ENCODE measurements at places on chromosomes 5 and 9. TPM values are rescaled to one million over a fixed set of nuclear protein-coding genes. Genes with fewer than 3 reads are reported as not detected.
A peak's percentile ranks its signal among the peaks of the same experiment; 100 is the strongest.

Gene HAUS6
- 12.9 TPM for polyA plus RNA-seq

Gene LMBRD2
- 11.5 TPM for polyA plus RNA-seq

Gene PTGES
- 5.5 TPM for polyA plus RNA-seq

Gene OR1N2
- polyA plus RNA-seq, result not detected

Gene GFI1B
- 1.6 TPM for polyA plus RNA-seq

Gene SHB
- polyA plus RNA-seq, result 18.9 TPM

Gene IRX2
- 69.5 TPM for polyA plus RNA-seq

Gene CHSY3
- polyA plus RNA-seq, result 5.2 TPM

Gene ISCA1
- 39.1 TPM for polyA plus RNA-seq

DNA sequence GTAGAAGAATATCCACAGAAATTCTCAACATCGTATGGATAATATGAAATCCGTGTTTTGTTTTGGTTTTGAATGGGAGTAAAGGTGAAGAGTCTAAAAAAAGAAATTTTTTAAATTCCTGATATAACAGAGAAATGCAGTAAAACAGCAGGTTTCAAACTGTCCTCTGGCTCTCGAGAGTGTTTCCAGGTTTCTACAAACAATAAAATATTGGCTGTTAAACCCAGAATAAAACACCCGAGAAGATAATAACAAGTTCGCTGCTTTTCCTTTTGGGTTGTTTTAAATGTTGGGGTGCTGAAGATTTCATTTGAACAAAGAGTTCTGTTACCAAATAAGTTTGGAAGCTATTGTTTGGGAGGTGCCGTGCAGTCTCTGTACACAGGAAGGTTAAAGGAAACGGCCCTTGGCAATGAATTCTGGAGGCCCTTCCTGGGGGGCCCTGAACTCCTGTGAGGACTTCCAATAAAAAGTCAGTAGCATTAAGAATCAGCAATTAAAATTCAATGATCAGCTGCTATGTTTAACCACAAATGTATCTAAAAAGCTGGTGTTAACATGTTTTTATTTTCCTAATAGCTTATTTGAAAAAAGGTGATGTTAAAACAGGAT is 215.8 kb downstream of the TSSK1B start:
- no peak for DNase-seq

GRCh38 chr5:116778032-116778431 is 203.4 kb upstream of the SEMA6A start:
- DNase-seq, result peak; percentile 49

GRCh38 chr5:138138949-138139780 is at the start of gene NME5:
TSS of gene NME5 (minus strand) at chr5:138139428. CDS start at chr5:138138780, 648 bp downstream.
- peak; percentile 46 for DNase-seq

DNA sequence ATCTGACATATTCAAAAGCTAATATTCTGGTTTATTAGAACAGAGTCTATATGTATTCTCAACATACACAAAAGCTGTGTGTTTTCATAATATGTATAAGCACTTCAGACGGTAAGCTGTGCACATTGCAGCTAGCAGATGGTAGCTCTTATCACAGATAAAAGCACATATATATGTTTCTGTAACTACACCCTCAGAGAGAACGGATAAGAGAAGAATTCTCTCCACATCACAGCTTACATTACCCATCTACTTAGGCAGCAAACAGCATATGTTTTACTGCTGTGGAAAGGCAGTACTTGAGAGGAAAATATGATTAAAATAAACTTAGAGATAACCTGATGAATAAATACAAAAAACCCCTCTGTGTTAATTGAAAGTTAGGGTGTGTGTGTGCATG is 450.9 kb upstream of the ZNF608 start:
- DNase-seq, result no peak

DNA sequence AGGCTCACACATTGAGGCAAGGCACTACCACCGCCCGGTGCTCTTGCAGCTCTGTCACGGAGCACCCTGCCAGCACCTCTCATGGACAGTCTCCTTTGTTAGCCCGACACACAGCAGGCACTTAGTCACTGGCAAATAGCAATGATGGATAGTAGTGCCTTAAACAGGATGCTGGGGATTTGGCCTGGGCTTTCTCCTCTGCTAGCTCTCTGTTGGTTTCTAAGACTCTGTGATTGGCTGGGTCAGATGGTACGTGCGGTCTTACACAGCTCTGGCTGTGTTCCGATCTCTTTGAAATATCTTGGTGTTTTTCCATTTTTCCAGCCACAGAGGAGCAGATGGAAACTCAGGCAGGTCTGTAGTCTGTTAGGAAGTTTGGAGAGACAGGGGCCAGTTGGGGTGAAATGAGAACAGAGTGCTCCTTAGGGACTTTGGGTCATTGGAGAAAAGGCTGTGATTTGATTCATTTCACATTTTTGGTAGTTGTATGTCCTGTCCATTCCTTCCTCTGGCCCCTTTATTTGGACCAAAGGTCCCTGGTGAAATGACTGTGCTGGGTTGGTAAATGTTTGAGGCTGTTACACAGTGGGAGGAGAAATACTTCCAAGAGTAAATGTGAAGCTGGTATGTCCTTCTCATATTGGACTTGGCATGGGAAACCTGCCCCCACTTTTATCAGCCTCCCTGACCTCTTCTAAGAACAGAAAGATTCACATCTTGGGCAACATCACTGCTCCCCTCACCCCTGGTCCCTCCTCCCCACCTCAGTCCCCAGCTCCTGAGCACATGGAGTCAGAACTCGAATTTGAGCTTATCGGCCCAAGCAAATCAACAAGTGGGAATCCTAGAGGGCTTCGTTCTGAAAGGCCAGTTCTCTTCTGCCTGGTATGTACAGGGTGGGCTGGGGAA is 3.4 kb downstream of the SMIM3 start:
- peak; percentile 16 for DNase-seq

GRCh38 chr5:113219695-113220094 is 215.1 kb downstream of the TSSK1B start:
- no peak for DNase-seq

- peak; percentile 99 for DNase-seq
Observed at GRCh38 chr9:134434894-134435506, 108.7 kb downstream of the RXRA start.

- DNase-seq, result no peak
Observed at GRCh38 chr9:128175102-128175563, 15.1 kb downstream of the BBLN start.

DNA sequence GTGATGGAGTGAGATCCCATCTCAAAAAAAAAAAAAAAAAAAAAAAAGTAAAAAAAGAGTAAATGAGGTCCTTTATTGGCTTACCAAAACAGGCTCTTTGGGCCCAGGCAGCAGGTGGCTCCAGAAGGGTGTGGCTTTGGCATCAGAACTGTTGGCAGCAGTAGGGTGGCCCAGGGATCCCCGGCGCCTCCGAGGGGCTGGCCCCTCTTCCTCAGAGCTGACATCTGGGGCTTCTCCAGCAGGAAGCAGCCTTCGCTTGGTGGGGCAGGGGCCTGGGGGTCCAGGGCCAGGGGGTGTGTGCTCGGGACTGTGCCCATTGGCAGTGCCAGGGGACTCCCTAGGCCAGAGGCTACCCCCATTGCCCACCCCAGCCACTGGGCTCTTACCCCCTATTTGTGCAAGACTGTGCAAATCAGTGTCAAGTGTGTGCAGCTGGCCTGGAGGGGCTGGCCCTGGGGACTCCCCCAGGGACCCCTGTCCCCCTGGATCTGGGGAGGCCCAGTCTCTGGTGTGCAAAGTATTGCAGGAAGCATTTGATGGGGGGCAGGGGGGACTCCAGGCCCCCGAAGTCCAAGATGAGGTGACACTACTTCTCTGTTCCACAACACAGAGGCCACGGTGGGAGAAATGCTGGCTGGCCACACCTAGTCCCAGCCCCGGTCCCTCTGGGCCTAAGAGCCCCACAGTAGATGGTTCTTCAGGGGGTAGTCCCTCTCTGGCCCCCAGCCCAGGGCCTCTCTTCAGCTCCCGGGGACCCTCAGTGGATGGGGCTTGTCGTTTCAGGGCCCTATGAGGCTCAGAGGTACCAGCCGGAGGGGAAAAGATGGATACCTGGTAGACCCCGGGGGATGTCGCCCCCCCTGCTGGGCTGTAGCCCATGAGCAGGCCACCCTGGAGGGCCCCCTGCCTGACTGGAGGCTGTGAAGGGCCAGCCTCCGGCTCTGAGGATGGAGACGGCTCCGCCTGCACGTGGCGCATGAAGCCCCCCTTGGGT is 4.7 kb upstream of the STOML2 start:
- DNase-seq, result no peak

- no peak for DNase-seq
Observed at GRCh38 chr9:131621551-131622358, 76.4 kb downstream of the PRRT1B start.

GRCh38 chr9:37903647-37904444 is at the start of gene SLC25A51:
TSS of gene SLC25A51 (minus strand) at chr9:37904127. CDS start at chr9:37888550, 15,577 bp downstream.
- DNase-seq, result peak; percentile 95

DNA sequence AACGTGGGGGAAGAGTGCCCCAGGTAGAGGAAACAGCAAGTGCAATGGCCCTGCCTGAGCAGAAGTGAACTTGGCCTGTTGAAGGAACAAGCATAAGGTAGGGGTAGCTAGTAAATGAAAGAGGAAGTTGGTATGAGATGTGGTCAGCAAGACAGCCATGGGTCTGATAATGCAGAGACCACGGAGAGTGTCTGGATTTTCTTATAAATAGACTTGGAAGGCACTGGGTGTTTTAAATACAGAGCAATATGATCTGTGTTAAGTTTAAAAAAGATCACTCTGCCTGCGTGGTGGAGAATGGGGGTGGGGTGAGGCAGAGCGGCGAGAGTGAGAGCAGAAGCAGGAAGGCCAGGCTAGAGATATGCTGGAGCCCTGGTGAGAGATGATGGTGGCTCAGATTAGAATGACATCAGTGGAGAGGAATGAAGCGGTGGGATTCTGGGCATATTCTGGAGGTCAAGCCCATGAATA is 4.2 kb downstream of the ADAM19 start:
- DNase-seq, result no peak

DNA sequence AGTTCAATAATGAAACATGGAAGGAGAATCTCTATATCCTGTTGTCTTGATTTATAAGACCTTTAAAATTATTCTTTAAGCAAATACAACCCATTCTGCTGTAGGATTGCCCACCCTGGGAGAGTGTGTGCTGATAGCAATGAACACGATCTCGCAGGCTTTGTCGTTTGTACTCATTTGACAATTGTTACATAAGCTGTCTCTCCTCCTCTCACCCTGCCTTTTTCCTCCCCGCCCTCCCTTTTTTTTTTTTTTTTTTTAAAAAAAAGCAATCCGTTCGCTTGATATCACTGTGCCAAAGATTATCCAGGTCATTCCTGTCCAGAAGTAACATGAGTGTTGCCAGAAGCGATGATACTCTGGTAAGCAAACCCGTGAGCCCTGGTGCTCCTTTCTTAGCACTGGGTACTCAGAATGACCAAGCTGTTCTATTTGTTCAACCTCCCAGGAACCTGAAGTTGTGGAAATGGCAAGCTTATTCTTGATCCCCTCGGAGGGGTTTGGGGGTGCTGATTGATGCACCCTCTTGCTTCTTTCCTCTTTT is 82.7 kb upstream of the CTSL start:
- DNase-seq, result no peak

- peak; percentile 90 for DNase-seq
Observed at GRCh38 chr9:72038408-72038807, 22.0 kb downstream of the C9orf57 start.

DNA sequence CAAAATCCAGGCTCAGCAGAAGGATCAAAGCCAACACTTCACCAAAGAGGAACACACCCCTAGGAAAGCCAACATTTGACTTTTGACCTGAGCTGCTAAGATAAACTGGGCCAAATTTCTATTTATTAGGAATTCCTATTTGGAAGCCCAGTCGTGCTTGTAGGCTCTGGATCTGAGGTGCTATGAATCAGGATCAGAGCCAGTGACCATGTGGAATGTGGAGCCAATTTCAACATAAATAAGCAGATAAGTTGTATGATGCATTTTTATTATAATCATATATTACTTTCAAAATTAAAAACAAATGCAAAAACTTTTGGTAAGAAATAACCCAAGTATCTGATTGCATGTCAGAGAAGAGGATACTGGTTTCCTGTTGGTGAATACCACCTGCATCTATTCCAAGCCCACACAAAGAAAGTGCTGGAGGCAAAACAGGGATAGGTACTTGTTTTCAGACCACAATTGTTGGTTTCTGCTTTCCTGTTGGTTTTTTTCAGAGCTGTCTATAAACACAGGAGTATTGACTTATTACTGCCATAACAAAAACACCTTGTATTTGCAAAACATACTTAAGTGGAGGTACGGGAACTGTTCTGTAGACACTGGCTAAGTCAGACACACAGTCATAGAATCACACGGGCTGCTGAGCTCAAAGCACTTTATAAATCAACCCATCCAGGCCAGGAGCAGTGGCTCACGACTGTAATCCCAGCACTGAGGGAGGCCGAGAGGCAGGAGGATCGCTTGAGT is 52.8 kb downstream of the ARL15 start:
- no peak for DNase-seq

DNA sequence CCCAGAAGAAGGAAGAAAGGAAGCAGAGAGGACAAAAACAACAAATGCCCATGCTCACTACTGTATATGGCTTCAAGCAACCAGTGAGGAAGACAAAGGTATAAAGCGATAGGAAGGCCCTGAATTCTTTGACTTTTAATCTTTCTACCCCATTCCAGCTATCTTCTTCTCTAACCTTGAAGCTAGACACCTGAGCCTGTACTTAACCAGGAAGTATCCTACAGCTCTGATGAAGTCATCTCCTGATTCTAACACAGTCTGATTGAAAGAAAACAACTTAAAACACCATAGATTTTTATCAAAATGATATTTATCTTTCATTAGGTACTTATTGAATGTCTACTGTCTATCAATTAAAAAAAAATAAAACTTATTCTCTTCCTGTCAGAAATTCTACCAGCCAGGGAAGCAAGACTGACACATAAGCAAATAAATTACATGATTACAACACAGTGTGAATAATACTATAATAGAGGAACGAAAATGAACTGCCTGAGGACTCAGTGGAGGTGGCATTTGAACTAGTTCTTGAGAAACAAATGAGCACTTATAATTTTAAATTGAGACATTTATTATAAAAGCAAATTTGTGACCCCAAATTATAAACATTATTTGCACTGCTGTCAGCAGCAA is 123.3 kb upstream of the ELL2 start:
- no peak for DNase-seq

DNA sequence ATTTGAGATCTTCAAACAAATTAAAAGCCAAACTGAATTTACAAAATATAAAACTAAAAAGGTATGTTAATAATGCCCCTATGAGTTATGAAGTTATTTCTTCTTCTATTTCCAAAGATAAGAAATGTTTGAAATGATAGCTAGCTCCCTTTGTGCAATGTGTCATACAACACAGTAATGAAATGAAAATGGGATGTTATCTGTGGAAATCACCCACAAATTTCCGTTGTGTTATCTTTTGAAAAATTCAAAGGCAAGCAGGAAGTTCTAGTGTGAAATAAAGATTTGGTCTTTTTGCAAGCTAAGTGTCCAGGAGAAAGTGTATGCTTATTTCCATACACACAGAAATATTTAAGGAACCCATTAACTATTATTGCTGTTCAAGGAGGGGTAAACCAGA is 375.3 kb upstream of the PRR16 start:
- no peak for DNase-seq

Measured in right lung (tissue), 10 donors.